GDM1 (cell line): ENCODE measurements at places on chromosomes 2 and 18.

- no peak for DNase-seq
These were observed 38.3 kb upstream of the NRP2 start for GRCh38 chr2:205644018-205644417.

GRCh38 chr18:27769152-27769551 is 407.8 kb downstream of the CDH2 start:
- no peak for DNase-seq

GRCh38 chr2:235609746-235610145 is 115.9 kb downstream of the AGAP1 start:
- no peak for DNase-seq

DNA sequence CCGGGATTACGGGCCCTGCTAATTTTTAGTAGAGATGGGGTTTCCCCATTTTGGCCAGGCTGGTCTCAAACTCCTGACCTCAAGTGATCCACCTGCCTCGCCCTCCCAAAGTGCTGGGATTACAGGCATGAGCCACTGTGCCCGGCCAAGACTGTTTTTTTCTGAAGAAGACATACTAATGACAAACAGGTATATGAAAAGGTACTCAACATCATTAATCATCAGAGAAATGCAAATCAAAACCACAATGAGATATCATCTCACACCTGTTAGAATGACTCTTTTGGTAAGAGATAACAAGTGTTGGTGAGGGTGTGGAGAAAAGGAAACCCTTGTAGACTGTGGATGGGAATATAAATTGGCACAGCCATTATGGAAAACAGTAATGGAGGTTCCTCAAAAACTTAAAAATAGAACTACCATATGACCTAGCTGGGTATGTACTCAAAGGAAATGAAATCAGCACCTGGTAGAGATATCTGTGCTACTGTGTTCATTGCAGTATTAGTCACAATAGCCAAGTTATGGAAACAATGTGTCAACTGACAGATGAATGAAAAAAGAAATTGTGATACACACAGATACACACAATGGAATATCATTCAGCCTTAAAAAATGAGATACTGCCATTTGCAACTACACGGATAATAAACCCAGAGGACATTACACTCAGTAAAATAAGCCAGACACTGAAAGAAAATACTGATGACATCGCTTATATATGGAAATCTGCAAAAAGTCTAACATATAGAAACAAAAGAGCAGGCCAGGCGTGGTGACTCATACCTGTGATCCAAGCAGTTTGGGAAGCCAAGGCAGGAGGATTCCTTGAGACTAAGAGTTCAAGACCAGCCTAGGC is 20.8 kb downstream of the SOS1 start:
- DNase-seq = no peak

DNA sequence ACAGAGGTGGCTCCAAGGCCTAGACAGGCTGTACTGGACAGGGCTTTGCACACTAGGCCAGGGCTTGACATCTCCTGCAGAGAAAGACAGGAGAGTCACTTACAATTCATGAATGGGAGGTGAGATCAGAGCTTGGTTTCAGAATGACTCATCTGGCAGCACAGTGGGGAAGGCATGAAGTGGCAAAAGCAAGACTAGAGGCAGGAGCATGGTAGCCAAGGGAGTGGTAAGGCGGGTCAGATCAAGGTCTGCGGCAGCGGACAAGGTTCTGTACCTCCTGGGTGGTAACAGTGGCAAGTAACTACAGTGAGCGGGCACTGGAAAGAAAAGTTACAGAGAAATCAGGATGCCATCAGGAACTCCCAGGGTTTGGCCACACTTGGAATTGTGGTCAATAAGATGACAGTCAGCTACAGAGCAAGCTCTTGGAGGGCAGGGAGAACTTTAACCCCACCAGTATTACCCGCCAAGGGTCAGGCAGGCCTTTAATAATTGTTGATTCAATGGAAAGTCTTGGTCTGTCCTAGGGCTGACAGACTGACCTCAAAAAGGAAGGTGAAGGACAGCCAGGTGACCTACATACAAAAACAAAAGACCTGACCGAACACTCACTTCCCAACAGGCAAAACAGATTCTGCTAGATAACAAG is 5.7 kb downstream of the MCFD2 start:
- DNase-seq = no peak

DNA sequence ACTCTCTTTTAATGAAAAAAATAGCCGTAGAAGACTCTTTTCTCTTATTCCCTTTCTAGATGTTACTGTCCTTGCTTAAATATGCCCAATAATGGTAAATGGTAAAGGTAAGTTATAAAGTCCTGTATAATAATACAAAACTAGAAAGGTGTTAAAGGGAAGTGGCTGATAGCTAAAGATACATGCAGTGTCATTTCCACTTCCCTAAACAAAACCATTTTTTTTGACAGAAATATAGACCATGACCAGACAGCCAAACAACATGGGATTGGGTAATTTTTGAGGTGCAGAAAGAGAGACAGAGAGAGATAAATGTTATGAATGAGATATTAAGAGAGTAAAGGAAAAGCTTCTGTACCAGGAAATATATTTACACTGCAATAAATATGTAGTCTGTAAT is 731.7 kb upstream of the REG3G start:
- DNase-seq = no peak

DNA sequence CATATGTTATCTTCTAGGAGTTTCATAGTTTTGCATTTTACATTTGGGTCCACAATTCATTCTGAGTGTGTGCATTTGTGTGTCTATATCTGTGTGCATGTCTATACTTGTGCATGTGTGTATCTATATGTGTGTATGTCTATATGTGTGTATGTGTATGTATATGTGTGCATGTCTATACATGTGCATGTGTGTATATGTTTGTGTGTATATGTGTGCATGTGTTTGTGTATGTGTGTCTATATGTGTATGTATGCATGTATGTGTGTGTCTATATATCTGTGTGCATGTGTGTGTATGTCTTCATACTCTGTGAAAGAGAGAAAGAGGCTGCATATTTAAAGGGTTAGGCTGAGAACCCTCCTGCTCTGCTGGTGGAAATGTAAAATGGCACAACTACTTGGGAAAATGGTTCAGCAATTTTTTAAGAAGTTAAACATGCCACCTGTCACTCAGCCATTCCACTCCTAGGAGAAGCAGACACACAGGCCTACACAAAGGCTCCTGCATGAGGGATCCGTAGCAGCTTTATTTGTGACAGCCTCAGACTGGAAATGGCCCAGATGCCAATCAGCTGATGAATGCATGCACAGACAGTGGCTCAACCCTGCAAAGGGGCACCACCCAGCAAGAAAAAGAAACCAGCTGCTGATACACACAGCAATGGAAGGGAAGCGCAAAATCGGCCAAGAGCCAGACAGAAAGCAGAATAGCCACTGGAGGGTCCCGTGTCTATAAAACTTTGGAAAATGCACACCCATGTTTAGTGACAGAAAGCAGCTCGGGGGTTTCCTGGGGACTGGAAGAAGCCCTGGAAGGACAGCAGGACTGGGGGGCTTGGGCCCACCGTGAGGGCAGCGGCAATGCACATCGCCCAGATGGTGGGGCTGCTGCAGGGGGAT is 146.8 kb downstream of the SEPTIN10 start:
- no peak for DNase-seq

DNA sequence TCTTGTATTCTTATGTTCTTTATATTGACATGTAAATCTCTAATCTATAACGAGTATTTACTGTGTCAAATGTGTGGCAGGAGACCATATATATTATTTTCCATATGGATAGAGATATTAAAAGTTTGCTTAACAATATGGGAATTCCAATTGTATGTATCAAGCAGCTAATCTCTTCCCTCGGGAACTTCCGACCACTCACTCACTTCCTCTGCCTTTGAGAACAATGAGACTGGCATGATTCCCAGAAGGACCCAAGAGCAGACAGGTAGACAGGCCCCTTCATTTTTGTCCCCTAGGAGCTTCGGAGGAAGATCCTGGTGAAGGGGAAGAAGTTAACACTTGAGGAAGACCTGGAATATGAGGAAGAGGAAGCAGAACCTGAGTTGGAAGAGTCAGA is 24.1 kb downstream of the PLCD4 start:
- no peak for DNase-seq

DNA sequence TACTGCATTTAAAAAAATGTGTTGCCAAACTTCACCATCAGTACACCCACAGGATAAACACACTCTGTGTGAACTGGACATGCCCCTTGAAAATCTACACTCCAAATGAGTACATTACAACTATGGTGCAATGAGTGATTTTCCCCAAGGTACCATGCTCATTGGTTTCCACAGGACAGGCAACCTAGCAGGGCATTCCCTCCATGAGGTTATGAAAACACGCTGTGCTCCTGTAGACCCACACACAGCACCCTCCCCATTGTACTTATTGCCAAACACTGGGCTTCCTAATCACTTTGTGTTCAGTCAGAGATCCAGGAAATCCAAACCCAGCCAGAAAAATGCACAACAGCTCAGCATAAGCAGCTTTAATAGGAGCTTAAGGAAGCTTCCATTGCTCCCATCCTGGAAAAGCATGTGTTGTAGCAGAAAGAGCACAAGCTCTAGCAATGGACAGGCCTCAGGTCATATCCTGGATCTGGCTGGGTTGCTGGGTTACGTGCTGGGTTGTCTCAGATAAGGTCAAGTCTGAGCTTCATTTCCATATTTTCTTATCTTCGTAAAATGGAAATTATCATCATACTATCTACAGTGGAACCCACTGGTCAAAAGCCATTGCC is 20.8 kb upstream of the ATIC start:
- DNase-seq = no peak

- no peak for DNase-seq
These were observed 66.4 kb downstream of the SH3RF3 start for GRCh38 chr2:109195193-109196045.

DNA sequence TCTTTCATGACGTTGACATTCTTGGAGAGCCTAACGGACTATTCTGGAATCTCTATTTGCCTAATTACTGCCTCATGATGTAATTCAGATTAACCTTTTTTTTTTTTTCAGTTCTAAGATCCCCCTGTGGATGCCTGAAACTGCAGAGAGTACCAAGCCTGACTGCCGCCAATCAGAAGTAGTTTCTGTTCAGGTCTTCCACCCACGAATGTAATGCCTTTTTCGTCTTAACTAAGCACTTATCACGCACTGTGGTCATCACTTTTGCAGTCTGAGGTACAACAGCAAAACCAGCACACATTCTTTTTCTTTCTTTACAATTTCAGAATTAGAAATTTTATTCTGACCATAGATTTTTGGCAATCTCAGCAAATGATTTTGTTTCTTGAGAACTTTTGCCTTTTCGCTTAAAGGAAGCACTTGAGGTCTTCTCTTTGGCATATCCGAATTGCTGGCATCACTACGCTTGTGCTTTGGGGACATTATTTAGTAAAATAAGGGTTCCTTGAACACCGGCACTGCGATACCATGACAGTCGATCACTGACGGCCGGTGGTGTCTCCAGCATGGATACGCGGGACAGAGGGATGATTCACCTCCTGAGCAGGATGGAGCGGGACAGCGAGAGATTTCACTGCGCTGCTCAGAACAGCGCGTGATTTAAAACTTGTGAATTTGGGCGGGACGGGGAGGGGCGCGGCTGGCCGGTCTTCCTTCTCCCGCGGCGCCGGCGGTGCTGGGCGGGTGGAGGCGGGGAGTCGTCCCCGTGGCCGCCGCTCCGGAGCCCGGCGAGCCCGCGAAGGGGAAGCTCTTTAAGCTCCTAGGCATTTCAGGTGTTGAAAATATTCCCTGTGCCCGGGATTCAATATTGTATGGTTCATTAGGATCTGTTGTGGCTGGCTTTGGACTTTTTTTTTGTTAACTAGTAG is 32.0 kb upstream of the GPR55 start:
- no peak for DNase-seq

DNA sequence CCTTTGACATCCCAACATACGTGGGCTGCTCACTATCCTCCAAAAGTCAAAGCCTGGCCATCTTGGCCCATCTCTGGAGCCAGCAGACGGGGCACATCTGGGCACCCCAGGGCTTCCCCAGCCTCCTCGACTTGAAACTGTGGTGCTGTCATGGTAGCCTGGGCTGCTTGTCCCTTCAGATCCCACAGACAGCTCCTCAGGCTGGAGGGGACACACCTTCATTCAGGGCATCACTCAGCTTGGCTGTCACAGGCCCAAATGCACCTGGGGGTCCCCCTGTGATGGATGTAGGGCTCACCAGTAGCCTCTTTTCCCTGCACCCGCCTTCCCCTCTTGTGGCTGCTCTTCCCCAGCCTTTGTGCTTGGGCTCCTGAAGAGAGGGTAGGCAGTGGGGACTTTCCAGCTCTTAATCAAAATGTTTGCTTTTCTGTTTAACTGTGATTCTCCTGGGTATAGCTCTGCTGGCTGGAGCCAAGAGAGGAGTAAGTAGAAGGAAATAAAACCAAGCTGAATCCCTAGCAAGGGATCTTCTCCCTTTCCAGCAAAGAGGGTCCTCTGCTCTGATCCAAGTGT is 92.3 kb downstream of the GYPC start:
- no peak for DNase-seq

DNA sequence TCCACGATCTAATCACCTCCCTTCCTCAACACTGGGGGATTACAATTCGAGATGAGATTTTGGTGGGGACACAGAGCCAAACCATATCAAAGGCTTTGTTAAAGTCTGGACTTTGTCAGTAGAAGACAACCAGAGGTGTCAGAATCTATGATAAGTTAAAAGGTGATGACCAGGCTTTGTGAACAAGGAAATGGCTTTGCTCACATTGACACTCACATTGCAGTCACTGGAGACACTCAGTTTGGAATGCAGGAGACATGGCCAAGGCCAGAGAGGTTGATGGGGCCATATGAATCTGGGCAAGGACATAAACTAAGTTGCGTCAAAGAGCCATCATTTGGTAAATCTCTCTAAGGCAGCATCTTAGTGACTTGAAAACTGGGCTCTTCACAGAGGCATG is 678.2 kb upstream of the FSHR start:
- DNase-seq = no peak

GRCh38 chr2:73939419-73939818 is 12.7 kb downstream of the DGUOK start:
- DNase-seq = peak; percentile 32

DNA sequence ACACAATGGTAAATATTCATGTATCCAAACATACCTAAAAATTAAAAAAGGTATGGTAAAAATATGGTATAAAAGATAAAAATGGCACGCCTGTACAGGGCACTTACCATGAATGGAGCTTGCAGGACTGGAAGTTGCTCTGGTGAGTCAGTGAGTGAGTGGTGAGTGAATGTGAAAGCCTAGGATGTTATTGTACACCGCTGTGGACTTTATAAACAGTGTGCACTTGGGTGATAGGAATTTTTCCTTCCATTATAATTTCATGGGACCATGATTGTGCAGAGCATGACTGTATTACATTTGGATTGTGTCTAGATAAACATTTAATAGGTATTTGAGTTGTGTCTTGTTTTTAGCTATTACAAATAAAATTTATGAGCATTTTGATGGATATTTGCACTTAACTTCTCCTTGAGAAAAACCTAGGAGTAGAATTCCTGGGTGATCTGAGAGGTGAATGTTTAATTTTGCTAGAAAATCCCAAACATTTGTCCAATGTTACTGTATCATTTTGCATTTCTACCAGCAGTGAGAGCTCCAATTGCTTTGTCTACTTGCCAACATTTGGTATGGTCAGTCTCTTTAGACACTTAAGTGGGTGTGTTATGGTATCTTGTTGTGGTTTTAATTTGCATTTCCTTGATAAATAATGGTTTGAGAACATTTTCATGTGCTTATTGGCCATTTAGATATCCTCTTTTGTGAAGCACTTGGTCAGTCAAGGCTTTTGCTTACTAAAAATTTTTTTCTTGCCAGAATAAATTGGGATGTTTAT is 81.7 kb downstream of the BCL2L11 start:
- no peak for DNase-seq

- DNase-seq = no peak
These were observed 32.7 kb downstream of the GLI2 start for GRCh38 chr2:120768112-120769048.

GRCh38 chr2:39513641-39514094 is 76.6 kb upstream of the MAP4K3 start:
- peak; percentile 70 for DNase-seq

- DNase-seq = no peak
These were observed 135.3 kb downstream of the TMEM163 start for GRCh38 chr2:134583462-134583861.
